T-helper 17 cell (primary cell): ENCODE measurements at places on chromosomes 4 and X.
A peak's percentile ranks its signal among the peaks of the same experiment; 100 is the strongest.

DNA sequence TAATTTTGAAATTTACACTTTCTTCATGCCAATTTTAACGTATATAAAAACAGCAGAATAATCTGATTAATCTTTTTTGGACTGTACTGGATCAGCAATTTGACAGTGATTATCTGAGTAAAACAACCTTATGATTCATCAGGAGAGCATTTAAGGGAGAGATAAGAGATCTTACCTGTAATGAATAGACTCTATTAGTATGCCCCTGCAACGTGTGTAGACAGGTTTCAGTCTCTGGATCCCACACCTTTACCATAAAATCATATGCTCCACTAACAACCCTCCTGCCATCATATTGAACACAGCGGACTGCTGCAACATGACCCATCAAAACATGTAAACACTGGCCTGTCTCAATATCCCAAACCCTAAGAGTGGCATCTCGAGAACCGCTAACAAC, 210.1 kb downstream of the FBXW7 start:
- peaks cover 12% of the 10 kb centered on the region for H3K36me3 ChIP-seq
- DNase-seq: no peak
- H3K4me3 ChIP-seq: no peak overlapping the region
- H3K27me3 ChIP-seq: no peaks in the 10 kb centered on the region

- no peak overlapping the region for H3K27ac ChIP-seq
- H3K27me3 ChIP-seq: peaks cover 15% of the 10 kb centered on the region
- no peaks in the 10 kb centered on the region for H3K4me1 ChIP-seq
- no peak overlapping the region for H3K4me3 ChIP-seq
- H3K36me3 ChIP-seq: no peaks in the 10 kb centered on the region
- DNase-seq: no peak
Observed at GRCh38 chr4:41185614-41186592, 28.4 kb downstream of the APBB2 start.

GRCh38 chr4:102439812-102440211, 61.3 kb upstream of the NFKB1 start:
- H3K36me3 ChIP-seq: peaks cover 2% of the 10 kb centered on the region
- DNase-seq: no peak
- no peaks in the 10 kb centered on the region for H3K4me1 ChIP-seq
- no peaks in the 10 kb centered on the region for H3K27me3 ChIP-seq
- no peak overlapping the region for H3K27ac ChIP-seq

- no peak overlapping the region for H3K4me3 ChIP-seq
- H3K36me3 ChIP-seq: no peaks in the 10 kb centered on the region
- H3K4me1 ChIP-seq: no peaks in the 10 kb centered on the region
- H3K27me3 ChIP-seq: no peaks in the 10 kb centered on the region
Observed at GRCh38 chrX:32153585-32153984, 1057.8 kb downstream of the DMD start.

- H3K4me1 ChIP-seq: no peaks in the 10 kb centered on the region
- no peak overlapping the region for H3K27ac ChIP-seq
- H3K4me3 ChIP-seq: no peak overlapping the region
- H3K27me3 ChIP-seq: no peaks in the 10 kb centered on the region
Observed at GRCh38 chr4:63296773-63297172, 1112.5 kb downstream of the TECRL start.

- no peaks in the 10 kb centered on the region for H3K36me3 ChIP-seq
- no peak overlapping the region for H3K4me3 ChIP-seq
- H3K27ac ChIP-seq: no peak overlapping the region
- no peaks in the 10 kb centered on the region for H3K4me1 ChIP-seq
- H3K27me3 ChIP-seq: no peaks in the 10 kb centered on the region
Observed at GRCh38 chr4:126405369-126405982, 1090.7 kb downstream of the FAT4 start.

- no peaks in the 10 kb centered on the region for H3K27me3 ChIP-seq
- no peaks in the 10 kb centered on the region for H3K36me3 ChIP-seq
- DNase-seq: peak; percentile 71
- peak overlapping the region; percentile 94 for H3K27ac ChIP-seq
Observed at GRCh38 chr4:70705183-70706043, 16.4 kb upstream of the RUFY3 start.

DNA sequence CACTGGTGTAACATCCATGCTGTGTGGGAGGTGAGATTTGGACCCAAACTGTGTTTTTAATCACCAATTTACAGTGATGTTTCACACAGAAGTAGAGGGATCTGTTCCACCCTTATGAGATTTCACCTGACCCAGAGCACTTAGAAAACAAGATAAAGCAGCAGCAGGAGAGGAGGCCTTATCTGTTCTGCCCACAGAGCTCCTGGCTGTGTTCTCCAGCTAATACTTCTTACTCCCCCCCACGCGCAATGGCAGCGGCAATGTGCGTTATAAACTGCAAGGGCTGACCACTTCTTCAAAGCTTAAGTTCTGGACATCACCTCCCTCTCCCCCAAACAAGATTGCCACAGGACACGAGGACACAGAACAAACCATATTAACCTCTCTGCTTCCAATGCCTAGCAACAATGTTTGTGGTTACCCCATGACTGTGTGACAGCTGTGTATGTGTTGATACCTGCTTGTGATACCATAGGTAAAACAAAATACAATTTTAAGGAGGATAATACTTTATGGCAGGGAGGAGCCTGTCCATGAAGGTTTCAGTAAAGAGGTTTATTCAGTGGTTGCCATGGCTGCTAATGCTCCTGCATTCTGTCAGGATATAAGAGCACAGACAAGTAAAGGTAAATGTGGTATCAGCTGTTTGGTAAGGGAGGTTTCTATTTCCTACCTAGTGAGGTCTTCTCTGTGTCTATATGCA, 210.0 kb downstream of the SOWAHB start:
- H3K4me1 ChIP-seq: peaks cover 13% of the 10 kb centered on the region
- DNase-seq: no peak
- peaks cover 75% of the 10 kb centered on the region for H3K27me3 ChIP-seq
- no peaks in the 10 kb centered on the region for H3K36me3 ChIP-seq

DNA sequence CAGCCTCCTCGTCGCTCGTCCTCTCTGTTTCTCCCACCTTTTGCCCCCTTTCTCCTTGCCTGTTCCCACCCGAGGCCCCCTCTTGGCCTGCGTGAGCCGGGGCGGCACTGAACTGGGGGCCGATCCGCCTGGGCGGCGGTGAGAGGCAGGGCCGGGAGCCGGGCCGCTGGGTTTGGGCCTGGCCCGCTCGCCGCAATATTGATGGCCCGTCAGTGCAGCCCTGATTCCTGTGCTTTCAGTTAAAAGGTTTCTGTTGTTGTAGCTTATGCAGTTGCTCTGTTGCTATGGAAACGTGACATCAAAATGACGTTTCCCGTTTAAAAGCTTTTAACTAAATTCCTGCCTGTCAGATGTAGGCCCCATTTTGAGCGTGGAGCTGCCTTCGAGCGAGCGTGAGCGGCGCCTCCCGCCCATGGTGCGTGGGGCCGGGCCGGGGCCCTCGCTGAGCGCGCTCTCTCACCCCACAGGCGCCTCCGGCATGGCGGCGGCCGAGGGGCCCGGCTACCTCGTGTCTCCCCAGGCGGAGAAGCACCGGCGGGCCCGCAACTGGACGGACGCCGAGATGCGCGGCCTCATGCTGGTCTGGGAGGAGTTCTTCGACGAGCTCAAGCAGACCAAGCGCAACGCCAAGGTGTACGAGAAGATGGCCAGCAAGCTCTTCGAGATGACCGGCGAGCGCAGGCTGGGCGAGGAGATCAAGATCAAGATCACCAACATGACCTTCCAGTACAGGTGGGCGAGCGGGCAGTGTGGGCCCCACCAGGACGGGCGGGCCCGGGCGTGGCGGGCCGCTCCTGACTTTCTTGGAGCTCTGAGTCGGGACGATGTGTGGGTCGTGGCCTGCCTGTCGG, at the start of gene MSANTD1:
TSS of gene MSANTD1 (plus strand) at position 349 of the 851 bp plus-strand sequence. CDS start at position 413, 64 bp downstream.
- H3K27ac ChIP-seq: no peak within 1 kb of the TSS
- no peak for DNase-seq
- H3K4me1 ChIP-seq: peaks cover 5% of the 10 kb centered on the region
- H3K36me3 ChIP-seq: no peaks in the 10 kb centered on the region
- no peak within 1 kb of the TSS for H3K4me3 ChIP-seq

- H3K27ac ChIP-seq: no peak overlapping the region
- H3K36me3 ChIP-seq: no peaks in the 10 kb centered on the region
- no peaks in the 10 kb centered on the region for H3K4me1 ChIP-seq
- peaks cover 19% of the 10 kb centered on the region for H3K27me3 ChIP-seq
- no peak for DNase-seq
- H3K4me3 ChIP-seq: no peak overlapping the region
Observed at GRCh38 chr4:55032788-55033187, 92.6 kb downstream of the KDR start.

- no peaks in the 10 kb centered on the region for H3K27me3 ChIP-seq
- no peak overlapping the region for H3K27ac ChIP-seq
- H3K4me3 ChIP-seq: no peak overlapping the region
- no peaks in the 10 kb centered on the region for H3K36me3 ChIP-seq
Observed at GRCh38 chr4:179530958-179531357, 2088.7 kb upstream of the AGA start.

GRCh38 chr4:176393306-176394013, 73.7 kb downstream of the SPCS3 start:
- no peaks in the 10 kb centered on the region for H3K27me3 ChIP-seq
- DNase-seq: no peak
- H3K4me3 ChIP-seq: no peak overlapping the region
- no peak overlapping the region for H3K27ac ChIP-seq

DNA sequence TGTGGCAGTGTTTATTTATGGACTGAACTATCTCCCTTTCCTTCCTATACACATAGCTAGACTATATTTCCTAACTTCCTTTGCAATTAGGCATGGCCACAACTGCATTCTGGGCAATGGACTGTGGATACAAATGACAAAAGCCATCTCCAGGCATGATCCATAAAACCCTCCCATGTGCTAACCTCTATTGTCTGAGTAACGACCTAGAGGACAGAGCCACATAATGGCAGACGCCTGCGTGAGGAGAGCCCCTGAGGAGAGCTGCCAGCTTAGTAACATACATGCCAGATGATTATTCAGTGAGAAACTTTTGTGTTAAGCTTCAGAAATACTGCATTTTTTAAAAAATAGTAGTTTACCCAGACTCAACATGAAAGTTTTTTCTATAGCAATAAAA, 142.9 kb downstream of the ADGRA3 start:
- H3K27me3 ChIP-seq: no peaks in the 10 kb centered on the region
- no peak overlapping the region for H3K27ac ChIP-seq
- H3K4me3 ChIP-seq: no peak overlapping the region

GRCh38 chrX:56519642-56520041, 43.8 kb upstream of the UBQLN2 start:
- DNase-seq: no peak
- no peaks in the 10 kb centered on the region for H3K27me3 ChIP-seq
- H3K4me1 ChIP-seq: no peaks in the 10 kb centered on the region
- no peaks in the 10 kb centered on the region for H3K36me3 ChIP-seq
- no peak overlapping the region for H3K4me3 ChIP-seq
